ENCODE measurements at places on chromosomes 16 and 17. TPM values are rescaled to one million over a fixed set of nuclear protein-coding genes. Genes with fewer than 3 reads are reported as not detected.

Gene KRT20
- not detected for polyA plus RNA-seq

Gene TMC8
- 1.8 TPM for polyA plus RNA-seq

Gene TAF1C
- polyA plus RNA-seq: 37.2 TPM

Gene HBQ1
- polyA plus RNA-seq: 8.5 TPM

Gene TEX19
- 0.23 TPM for polyA plus RNA-seq

Gene KRTAP17-1
- not detected for polyA plus RNA-seq

Gene DBNDD1
- polyA plus RNA-seq: 62.5 TPM

Gene PLCG2
- polyA plus RNA-seq: 2.4 TPM

Gene HYDIN
- polyA plus RNA-seq: 3.1 TPM

Gene TNFSF13
- polyA plus RNA-seq: 2.2 TPM

Gene OTOP2
- polyA plus RNA-seq: not detected

Gene ABCC11
- 0.10 TPM for polyA plus RNA-seq

Gene PABPN1L
- not detected for polyA plus RNA-seq

Gene CIBAR2
- not detected for polyA plus RNA-seq

Gene ACSM2B
- not detected for polyA plus RNA-seq

Gene CCL23
- not detected for polyA plus RNA-seq

Gene SCIMP
- polyA plus RNA-seq: 0.24 TPM

Measured in GM23338 (cell line).